ENCODE measurements at places on chromosomes 1 and 21. TPM values are rescaled to one million over a fixed set of nuclear protein-coding genes. Genes with fewer than 3 reads are reported as not detected.

DNA sequence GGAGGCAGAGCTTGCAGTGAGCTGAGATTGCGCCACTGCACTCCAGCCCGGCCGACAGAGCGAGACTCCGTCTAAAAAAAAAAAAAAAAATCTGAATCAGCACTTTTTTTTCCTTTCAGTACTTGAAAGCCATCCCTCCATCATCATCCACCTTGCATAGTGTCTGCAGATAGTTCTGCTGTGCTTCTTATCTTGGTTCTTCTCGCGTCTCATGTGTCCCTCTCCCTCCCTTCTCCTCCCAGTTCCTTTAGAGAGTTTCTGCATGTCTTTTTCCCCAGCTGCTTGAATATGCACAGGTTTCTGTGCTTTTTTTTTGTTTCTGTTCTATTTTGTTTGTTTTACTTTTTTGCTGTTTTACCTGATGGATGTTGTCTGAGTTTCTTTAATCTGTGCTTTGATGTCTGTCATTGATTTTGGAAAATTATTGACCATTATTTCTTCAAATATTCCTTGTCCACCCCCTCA, 3.9 kb upstream of the COL18A1 start:
- H3K4me3 ChIP-seq, result no peak overlapping the region
- DNase-seq, result no peak
- peaks cover 9% of the 10 kb centered on the region for H3K27me3 ChIP-seq
- H3K27ac ChIP-seq, result no peak overlapping the region
- no peaks in the 10 kb centered on the region for H3K36me3 ChIP-seq

Gene MMP23B
- total RNA-seq, result 40.7 TPM

- no peaks in the 10 kb centered on the region for H3K36me3 ChIP-seq
- no peak for DNase-seq
- H3K27me3 ChIP-seq, result no peaks in the 10 kb centered on the region
- no peak overlapping the region for H3K4me3 ChIP-seq
- H3K27ac ChIP-seq, result no peak overlapping the region
- H3K4me1 ChIP-seq, result peaks cover 22% of the 10 kb centered on the region
These were observed 45.6 kb downstream of the COL18A1 start for GRCh38 chr21:45450423-45451090.

Gene FCRL2
- total RNA-seq, result not detected

DNA sequence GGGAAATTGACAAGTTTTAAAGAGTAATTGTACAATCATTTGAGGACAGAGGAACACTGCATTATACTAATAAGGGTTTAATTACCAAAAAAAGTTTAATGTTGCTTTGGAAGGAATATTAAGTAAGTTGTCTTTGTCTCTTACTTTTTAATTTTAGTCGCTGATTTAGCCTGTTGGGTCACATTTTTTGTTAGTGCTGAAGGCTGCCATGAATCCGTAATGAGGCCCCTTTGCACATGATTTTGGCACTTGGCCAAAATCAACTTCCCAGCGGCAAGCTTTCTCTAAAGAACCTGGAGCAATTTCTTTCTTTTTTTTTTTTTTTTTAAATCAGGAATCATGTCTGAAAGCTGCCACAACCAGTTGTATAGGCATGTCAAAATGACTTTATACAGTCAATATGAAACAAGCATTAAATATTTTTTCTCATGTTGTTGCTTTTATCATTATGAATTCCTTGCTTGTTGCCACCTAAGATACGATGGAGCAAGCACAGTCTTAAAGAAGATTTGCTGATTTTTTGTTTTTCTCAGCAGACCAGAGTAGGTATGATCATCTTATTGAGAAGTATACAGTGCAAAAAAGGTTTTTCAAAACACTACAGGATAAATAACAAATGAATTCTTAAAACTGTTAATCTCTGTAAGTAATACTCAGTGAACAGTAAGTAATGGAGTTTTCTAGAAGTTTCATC, 690.4 kb downstream of the USP25 start:
- peak overlapping the region; percentile 80 for H3K27ac ChIP-seq
- H3K36me3 ChIP-seq, result no peaks in the 10 kb centered on the region
- peaks cover 21% of the 10 kb centered on the region for H3K4me1 ChIP-seq

GRCh38 chr1:113459279-113459678, 69.0 kb downstream of the MAGI3 start:
- DNase-seq, result no peak
- no peak overlapping the region for H3K4me3 ChIP-seq
- H3K27ac ChIP-seq, result no peak overlapping the region
- H3K4me1 ChIP-seq, result peaks cover 8% of the 10 kb centered on the region

DNA sequence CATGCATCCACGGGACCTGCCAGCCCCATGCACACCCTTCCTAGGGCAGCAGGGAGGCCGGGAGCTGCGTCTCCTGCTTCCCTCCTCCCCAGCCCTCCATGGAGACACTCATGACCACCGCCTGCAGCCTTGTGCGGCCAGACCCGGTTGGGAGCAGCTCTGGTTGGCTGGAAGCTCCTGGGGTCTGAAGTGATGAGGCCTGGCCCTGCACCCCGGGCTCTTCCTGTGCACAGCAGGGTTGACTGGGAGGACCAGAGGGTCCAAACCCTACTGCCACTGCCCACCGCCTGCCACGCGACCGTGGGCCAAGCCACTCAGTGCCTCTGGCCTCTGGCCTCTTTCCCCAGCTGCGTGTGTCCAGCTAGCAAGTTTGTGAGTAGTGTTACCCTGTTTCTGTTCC, 111.1 kb upstream of the COL6A1 start:
- H3K27me3 ChIP-seq, result no peaks in the 10 kb centered on the region
- DNase-seq, result no peak
- H3K36me3 ChIP-seq, result no peaks in the 10 kb centered on the region

DNA sequence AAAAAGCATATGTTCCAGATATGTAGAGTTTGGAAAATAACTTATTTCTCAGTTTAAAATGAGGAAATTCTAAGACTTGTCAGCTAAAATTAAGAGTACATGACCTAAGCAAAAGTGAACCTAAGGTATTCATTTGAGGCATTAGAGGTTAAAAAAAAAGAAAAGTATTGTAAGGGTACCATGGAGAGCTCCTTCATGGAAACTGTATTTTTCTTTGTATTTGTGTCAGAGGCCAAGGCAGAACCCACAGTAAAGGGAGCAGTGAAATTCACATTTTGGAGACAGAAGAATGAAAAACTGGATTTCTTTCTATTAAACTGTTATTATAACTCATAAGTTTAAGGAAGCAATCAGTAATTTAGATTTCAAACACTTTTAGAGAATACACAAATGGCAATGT, 1494.8 kb downstream of the KCNT2 start:
- no peaks in the 10 kb centered on the region for H3K36me3 ChIP-seq
- DNase-seq, result no peak
- no peaks in the 10 kb centered on the region for H3K27me3 ChIP-seq
- no peak overlapping the region for H3K27ac ChIP-seq
- no peak overlapping the region for H3K4me3 ChIP-seq

DNA sequence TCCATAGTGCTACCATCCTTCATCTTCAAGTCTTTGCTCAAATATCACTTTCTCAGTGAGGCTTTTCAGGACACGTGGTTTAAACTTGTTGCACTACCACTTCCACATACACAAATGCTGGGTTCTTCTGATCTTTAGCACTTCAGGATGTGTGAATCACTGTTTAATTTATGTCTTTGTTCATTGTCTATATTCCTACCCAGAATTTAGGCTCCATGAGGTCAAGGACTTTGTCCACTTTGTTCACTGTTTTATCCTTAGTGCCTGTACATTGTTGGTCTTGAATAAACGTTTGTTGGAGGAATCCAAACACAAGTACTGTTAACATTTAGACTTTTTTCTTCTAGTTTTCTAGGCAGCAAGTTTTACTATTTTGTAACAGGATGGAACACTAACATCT, 42.6 kb upstream of the RALGPS2 start:
- H3K4me3 ChIP-seq, result no peak overlapping the region
- no peaks in the 10 kb centered on the region for H3K27me3 ChIP-seq
- H3K27ac ChIP-seq, result no peak overlapping the region
- H3K36me3 ChIP-seq, result no peaks in the 10 kb centered on the region
- DNase-seq, result no peak

Gene C1QC
- not detected for total RNA-seq

Gene PRDM16
- total RNA-seq, result 1.5 TPM

Gene MYBPHL
- total RNA-seq, result not detected

Data from astrocyte (in vitro differentiated cells and primary cell).